ENCODE measurements at places on chromosomes 12 and 14.
A peak's percentile ranks its signal among the peaks of the same experiment; 100 is the strongest.

- no peak for DNase-seq
Measured at GRCh38 chr12:115322275-115322674, 638.3 kb upstream of the TBX3 start.

DNA sequence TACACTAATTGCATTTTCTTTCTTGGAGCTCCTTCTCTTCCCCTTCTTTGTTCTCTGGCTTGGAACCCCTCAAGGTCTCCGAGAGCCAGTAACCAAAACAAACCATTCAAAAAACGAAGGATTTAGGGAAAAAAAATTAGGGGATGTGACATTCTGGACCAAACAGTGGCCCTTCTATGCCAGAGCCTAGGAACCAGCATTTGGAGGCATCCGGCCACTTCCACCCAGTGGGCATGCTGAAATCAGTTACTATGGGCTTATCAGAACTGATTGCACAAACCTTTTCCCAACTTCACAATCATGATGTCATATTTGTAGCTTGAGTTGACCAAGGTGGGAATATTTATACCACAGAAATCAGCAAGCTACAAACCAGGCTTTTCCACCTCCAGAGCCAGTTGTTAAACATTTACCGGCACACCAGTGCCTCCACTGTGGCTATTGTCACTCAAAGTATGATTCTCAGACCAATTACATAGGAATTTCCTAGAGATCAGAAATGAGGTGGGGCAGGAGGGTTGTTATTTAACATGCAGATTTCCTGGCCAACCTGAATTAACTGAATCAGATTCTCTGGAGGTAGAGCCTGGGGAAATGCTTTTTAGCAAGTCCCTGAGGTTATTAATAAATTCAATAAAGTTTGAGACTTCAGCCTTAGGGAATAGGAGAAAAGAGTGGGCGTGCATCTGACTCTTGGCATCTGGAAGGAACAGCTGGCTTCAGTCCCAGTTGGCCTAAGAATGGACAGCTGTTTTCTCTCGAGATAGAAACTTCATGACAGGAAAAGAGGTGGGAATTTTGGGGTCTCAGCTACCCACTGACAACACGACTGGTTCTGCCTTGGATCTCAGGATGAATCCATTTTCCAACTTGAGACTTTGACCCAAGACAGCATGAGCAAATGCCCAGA lies 273.9 kb downstream of the ZFP36L1 start:
- no peak for DNase-seq

DNA sequence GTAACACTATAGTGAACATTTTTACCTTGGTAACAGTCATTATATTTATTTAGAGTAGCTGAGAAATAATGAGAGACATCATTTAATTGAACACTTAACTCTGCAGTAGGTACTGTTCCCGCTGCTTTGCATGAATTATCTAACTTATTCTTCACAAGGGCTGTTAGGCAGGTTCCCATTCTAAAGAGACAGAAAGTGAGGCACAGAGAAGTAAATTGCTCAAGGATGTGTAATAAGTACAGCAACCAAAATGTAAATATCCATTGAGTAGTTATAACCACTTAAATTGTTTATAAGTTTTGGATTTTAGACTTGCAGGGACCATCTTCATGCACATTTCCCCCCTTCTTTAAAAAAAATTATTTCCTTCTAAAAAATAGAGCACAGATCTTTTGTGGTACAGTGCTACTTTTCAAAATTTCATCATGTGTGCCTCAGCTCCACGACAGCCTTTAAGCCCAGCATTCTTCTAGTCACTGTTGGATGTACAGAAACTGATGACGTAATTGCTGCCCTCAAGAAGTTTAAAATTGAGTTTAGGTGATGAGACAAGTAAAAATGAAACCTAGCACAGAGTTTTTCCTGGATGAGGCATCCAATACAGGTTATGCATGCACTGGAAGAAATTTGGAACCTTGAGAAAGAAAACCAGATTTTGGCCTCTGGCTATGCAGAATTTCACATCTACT lies 6.0 kb upstream of the MANSC4 start:
- DNase-seq = no peak

- DNase-seq = no peak
Measured at GRCh38 chr14:95330591-95331370, 11.1 kb upstream of the CLMN start.

DNA sequence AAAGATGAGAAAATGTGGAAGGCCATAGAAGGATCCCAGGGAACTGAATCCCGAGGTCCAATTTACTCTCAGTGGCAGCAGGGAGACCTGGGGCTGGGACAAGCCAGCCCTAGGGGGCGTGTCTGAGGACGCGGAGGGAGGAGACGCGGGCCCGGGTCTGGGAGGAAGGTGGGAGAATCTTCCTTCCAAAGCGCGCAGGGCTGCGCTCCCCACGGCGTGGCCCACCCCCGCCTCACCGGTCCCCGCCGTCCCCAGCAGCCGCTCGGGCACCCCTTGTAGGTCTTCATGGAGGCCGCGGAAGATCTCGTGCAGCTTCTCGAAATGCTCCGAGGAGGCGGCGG lies 323 bp downstream of the VTI1B start:
- DNase-seq = peak; percentile 68

DNA sequence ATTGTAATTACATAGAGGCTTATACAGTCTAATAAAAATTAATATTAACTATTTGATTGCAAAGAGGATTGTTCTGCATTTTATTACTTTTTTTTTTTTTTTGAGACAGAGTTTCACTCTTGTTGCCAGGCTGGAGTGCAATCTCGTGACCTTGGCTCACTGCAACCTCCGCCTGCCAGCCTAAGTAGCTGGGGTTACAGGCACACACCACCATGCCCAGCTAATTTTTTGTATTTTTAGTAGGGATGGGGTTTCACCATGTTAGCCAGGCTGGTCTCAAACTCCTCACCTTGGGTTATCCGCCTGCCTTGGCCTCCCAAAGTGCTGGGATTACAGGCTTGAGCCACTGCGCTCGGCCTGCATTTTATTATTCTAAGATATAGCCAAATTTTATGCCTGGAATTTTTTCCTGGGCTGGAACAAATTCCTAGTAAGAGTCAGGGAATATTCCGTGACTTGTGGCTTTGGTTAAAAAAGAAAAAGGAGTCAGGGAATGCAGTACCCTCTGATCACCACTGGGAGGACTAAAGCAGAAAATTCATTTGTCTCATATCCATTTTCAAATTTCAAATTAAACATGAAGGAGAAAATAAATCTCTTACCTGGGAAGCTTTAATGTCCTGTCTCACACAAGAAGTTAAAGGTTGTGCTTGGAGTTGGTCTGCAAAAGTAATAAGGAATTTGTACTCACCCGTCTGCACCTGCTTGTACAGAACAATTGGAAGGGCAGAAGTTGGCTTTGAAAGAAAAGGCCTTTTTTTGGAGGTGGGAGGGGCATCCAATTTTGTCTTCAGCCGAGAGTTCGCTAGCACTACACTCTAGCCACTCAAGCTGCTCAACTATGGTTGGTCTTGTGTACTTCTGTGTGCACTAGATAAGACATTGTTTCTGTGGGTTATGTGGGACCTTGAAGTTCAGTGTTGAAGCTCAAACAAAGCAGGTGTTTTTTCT lies 8.7 kb downstream of the MARK3 start:
- DNase-seq = peak; percentile 42

DNA sequence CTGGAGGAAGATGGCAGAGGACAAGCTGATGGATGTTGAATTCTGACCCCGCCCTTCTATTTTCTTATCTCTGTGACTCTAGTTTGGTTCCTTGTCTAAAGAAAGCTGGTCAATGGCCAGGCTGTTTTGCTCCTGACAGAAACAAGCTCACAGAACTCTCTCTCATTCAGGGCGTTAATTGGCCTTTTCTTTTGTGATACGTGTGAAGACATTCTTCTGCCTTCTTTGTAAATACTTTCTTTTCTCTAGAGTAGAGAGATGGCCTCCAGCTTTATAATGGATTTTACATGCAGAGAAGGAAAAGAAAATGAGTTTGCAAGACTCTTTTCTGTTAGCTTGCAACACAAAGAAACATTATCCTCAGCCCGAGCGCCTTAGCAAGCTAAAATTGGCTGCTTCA lies 492.2 kb upstream of the CCDC196 start:
- DNase-seq = peak; percentile 43

GRCh38 chr12:2443776-2444175 lies 351.0 kb upstream of the FKBP4 start:
- DNase-seq = no peak

- no peak for DNase-seq
Measured at GRCh38 chr12:69168363-69168762, 71.0 kb upstream of the CPSF6 start.

- no peak for DNase-seq
Measured at GRCh38 chr12:9334041-9334692, 126.0 kb upstream of the PZP start.

- no peak for DNase-seq
Measured at GRCh38 chr14:51317373-51317772, 77.3 kb downstream of the TMX1 start.

DNA sequence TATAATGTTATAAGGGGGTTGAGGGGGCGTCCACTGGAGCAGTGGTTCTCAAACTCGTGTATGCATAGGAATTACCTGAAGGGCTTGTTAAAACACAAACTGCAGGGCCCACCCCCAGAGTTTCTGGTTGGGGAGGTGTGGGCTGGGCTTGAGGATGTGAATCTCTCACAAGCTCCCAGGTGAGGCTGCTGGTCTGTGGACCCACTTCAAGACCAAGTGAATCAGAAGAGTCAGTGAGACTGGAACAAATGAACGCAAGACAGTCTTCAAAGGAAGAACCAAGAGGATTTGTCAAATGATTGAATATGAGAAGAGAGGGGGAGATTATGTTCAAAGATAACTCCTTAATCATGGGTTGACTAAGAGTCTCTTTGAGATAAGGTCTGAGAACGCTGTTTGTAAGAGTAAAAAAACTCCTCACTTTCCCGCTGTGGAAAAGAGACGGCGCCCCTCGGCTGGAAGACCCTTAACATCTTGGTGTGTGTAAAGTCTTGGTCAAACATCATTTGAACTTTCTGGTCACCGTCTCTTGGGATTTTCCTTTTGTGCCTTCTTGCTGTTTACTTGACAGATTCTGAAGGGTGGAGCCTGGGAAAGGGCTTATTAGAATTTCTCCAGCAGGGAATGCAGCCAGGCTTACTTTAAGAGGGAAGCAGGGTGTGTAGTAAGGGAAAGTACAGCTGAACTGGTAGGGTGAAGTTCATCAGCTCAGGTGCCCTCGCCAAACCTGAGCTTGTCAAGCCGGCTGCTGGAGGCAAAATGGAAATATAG lies 5.3 kb upstream of the FOXN3 start:
- DNase-seq = no peak

DNA sequence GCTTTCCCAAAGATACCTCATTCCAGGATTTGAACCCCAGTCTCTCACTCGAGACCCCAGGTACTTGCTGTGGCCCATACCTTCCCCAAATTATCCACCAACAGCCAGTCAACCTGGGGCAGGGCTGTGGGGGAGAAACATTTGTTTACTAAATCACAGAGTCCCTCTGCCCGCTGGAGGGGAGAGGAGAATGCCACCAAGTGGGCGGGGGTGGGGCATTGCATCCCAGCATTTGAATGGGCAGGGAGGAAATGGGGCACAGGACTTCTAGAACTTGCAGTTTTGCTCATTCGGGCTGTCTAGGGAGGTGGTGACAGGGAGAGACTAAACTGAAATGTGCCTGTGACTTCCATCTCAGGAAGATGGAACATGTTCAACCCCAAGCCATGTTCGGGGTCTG lies 10.9 kb upstream of the SERPINA9 start:
- no peak for DNase-seq

DNA sequence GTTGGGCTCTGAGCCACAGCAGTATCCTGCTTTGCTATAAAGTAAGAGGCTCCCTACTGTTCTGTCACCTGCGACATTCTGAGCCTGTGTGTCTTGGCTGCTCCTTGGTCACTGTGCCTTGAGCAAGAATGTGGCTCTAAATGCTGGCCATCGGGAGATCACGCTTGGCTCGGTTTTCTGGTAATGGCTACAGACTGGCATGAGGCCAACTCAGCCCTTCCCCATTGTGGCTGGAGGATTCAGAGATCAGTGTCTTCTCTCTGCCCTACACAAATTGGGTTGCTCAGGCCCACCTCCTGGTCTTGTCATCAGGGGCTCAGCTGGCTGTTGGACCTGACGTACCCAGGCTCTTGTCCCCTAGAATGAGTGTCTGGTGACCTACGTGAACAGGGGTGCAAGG lies 94.5 kb downstream of the PLXNC1 start:
- no peak for DNase-seq

- peak; percentile 25 for DNase-seq
Measured at GRCh38 chr12:107929436-107929835, 154.9 kb downstream of the ASCL4 start.

GRCh38 chr14:92563359-92563758 lies 49.8 kb downstream of the RIN3 start:
- no peak for DNase-seq

DNA sequence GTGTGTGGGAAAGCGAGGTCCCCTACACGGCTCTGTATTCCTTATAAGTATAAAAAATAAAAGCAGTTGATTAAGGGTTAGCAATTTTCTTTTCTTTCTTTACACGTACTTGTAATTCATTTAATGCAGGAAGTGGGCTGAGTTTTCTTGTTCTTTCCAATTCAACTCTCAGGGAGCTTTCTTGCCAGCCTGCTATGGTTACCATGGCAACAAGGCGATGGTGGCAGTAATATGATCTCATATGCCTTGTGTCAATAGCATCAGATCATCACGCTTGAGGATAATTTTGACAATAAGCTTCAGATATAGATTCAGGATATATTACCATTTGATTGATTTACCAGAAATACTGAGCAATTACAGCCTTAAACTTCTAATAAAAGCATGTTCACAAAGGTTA lies 466.5 kb downstream of the APAF1 start:
- no peak for DNase-seq

- no peak for DNase-seq
Measured at GRCh38 chr12:29883525-29883924, 99.8 kb upstream of the TMTC1 start.

- peak; percentile 17 for DNase-seq
Measured at GRCh38 chr12:76455582-76456345, 103.8 kb downstream of the OSBPL8 start.

- DNase-seq = no peak
Measured at GRCh38 chr12:49348781-49349180, 2.1 kb downstream of the DNAJC22 start.

GRCh38 chr14:64979336-64980074 lies 7.2 kb upstream of the FNTB start:
- no peak for DNase-seq

- no peak for DNase-seq
Measured at GRCh38 chr14:58200846-58201245, 897 bp downstream of the ACTR10 start.

DNA sequence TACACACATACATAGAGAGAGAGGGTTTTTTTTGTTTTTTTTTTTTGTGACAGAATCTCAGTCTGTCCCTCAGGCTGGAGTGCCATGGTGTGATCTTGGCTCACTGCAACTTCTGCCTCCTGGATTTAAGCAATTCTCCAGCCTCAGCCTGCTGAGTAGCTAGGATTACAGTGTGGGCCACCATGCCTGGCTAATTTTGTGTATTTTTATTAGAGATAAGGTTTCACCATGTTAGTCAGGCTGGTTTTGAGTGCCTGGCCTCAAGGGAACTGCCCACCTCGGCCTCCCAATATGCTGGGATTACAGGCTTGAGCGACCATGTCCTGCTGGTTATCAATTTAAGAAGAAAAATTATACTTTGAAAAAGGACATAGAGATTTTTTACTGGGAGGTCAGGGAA lies 710.6 kb downstream of the SLC6A15 start:
- DNase-seq = no peak
